ENCODE measurements at places on chromosomes 16 and 17.

- DNase-seq, result no peak
These were observed 22.6 kb upstream of the KIFC3 start for GRCh38 chr16:57824888-57825287.

- no peak for DNase-seq
These were observed 10.3 kb upstream of the IRF8 start for GRCh38 chr16:85888405-85889331.

- no peak for DNase-seq
These were observed 20.8 kb downstream of the SRP68 start for GRCh38 chr17:76051561-76051960.

DNA sequence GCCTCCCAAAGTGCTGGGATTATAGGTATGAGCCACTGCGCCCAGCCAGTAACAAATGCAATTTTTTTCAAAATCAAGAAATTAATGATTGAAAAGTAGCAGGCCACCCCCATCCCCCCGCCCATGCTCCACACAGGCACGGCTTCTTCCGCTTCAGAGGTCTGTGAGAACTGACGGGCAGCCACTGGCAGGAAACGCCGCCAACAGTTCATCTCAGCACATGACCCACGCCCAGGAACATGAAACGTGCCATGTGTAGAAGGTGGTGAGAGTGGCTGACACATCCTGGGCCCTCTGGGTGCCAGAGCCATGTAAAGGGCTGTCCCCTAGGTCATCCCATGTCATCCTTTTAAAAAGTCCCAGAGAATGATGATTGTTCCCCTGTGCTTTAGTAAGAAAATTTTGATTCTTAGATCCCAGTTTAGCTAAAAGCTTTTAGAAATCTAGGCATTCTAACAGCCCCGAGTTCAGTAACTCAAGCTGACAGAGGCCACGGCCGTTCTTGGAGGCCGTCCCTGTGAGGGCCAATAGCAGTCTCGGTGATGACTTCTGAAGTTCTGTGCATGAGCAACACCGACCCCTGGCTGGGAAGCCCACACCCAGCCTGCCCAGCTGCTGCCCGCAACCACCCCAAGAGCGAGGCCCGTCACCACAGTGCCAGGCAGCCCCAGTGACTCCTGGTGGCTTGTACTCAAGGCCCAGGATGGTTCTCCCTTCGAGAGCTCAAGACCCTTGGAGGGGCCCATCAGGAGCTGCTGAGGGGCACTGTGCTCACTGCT is 52.1 kb downstream of the KLHDC4 start:
- no peak for DNase-seq

DNA sequence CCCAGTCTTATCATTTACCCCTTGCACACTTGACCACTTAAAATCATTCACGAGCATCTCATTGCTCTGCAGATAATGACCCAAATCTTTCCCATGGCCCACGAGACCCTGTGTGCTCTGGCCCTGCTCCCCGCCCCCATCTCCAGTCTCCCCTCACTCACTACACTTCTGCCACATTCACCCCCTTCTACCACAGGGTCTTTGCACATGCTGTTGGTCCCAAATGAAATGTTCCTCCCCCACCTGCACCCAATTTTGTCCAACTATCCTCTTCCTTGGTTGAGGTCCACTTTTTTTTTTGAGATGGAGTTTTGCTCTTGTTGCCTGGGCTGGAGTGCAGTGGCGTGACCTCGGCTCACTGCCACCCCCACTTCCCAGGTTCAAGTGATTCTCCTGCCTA is 39.2 kb downstream of the CCDC42 start:
- DNase-seq, result no peak
